Esophagus mucosa (tissue), 1 donor: ENCODE measurements at places on chromosomes 7 and 10. TPM values are rescaled to one million over a fixed set of nuclear protein-coding genes. Genes with fewer than 3 reads are reported as not detected.

GRCh38 chr7:98225913-98226614 is 14.8 kb downstream of the BHLHA15 start:
- no peak for ATAC-seq

Gene UPK3B
- 9.6 TPM for total RNA-seq

GRCh38 chr10:75726522-75727483 is 295.4 kb downstream of the LRMDA start:
- ATAC-seq = no peak

DNA sequence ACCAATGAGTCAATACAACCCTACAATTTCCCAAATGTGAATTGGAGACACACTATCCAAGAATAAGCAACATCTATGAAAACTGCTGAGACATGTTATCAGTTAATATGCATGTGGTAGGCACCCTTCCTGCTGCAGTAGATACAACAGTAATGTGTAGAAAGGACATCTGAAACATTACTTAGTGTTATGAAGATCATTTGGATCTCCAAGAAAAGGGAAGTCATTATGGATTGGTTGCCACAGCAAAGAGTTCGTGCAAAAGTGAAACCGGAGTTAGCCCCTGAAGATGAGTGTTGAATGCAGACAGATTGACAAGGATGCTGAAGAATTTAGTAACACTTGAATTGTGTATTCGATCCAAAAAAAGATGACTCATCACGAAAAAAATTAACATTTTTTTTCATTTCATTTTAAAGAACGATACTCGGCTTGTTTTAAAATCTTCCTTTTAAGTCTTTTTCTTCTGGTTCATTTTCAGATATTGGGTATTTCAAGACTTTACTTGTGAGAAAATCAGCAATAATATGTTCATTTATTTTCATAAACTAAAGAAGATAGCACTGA is 322.4 kb upstream of the KLF6 start:
- ATAC-seq = no peak
